ENCODE measurements at places on chromosomes 3 and 15. TPM values are rescaled to one million over a fixed set of nuclear protein-coding genes. Genes with fewer than 3 reads are reported as not detected.

The RNU5B-1 gene
- total RNA-seq: not detected

GRCh38 chr3:4985330-4986174 is 6.3 kb downstream of the BHLHE40 start:
- H3K4me1 ChIP-seq: peaks cover 71% of the 10 kb centered on the region
- peak overlapping the region; percentile 92 for H3K27ac ChIP-seq
- peak; percentile 59 for DNase-seq

- H3K36me3 ChIP-seq: peaks cover 38% of the 10 kb centered on the region
- H3K4me1 ChIP-seq: peaks cover 5% of the 10 kb centered on the region
- H3K27me3 ChIP-seq: no peaks in the 10 kb centered on the region
- DNase-seq: no peak
- no peak overlapping the region for H3K4me3 ChIP-seq
Observed at GRCh38 chr15:62027263-62027565, 33.0 kb downstream of the VPS13C start.

GRCh38 chr3:41356775-41357174 is 157.5 kb downstream of the CTNNB1 start:
- no peaks in the 10 kb centered on the region for H3K27me3 ChIP-seq
- DNase-seq: no peak
- no peak overlapping the region for H3K4me3 ChIP-seq
- no peaks in the 10 kb centered on the region for H3K36me3 ChIP-seq
- H3K4me1 ChIP-seq: no peaks in the 10 kb centered on the region
- H3K27ac ChIP-seq: no peak overlapping the region

DNA sequence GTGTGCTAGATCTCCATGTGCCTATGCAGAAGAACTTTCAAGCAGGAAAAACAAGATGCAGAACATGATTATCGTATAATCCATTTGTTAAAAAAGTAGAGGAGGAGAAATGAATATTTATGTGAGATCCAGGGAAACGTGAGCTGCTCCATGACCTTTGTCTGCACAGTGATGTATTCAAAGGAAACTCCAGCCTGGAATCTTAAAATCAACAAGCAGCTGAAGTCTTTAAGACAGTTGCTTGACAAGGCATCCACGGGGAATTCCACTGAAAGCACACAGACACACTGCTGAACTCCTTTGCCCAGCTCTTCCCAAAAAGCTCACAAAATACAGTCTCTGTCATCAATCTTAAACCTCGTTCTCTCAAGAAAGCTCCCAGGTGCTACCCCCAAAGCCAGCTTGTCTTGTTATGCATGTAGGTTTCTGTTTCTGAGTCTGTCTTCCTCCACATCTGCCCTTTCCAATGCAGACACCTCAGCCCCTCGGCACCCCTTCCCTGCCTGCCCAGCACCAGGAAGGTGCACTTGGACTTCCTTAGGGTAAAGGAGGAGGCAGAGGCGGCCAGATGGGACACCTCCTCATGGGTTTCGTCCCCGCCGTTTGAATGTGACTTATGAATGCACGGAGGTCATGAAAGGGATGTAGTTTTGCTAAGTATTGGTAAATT is 28.7 kb downstream of the LRRK1 start:
- H3K4me3 ChIP-seq: no peak overlapping the region
- H3K36me3 ChIP-seq: no peaks in the 10 kb centered on the region
- H3K27me3 ChIP-seq: peaks cover 30% of the 10 kb centered on the region
- DNase-seq: no peak
- H3K4me1 ChIP-seq: no peaks in the 10 kb centered on the region
- H3K27ac ChIP-seq: no peak overlapping the region

DNA sequence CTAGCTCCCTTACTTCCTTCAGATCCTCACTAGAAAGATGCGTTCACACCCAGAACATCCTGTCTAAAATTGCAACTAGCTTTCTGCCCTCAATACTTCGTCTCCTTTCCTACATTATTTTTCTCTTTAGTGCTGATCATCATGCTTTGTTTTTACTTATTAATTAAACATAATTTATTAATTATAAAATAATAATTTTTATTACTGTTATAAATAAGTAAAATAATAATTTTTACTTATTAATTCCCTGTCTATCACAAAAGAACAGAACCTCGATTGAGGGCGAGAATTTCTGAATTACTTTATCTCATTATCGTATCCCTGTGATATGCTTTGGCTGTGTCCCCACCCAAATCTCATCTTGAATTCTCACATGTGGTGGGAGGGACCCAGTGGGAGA is 41.3 kb downstream of the GOLIM4 start:
- H3K4me3 ChIP-seq: no peak overlapping the region
- no peaks in the 10 kb centered on the region for H3K4me1 ChIP-seq
- no peak overlapping the region for H3K27ac ChIP-seq
- no peaks in the 10 kb centered on the region for H3K36me3 ChIP-seq
- H3K27me3 ChIP-seq: peaks cover 12% of the 10 kb centered on the region
- DNase-seq: no peak

- no peaks in the 10 kb centered on the region for H3K27me3 ChIP-seq
- DNase-seq: no peak
- peaks cover 13% of the 10 kb centered on the region for H3K4me1 ChIP-seq
- peaks cover 8% of the 10 kb centered on the region for H3K36me3 ChIP-seq
Observed at GRCh38 chr3:66452303-66453011, 48.4 kb downstream of the LRIG1 start.

GRCh38 chr3:125356140-125357026 is 18.7 kb downstream of the ZNF148 start:
- peaks cover 32% of the 10 kb centered on the region for H3K36me3 ChIP-seq
- H3K4me3 ChIP-seq: peak overlapping the region; percentile 60
- peaks cover 32% of the 10 kb centered on the region for H3K4me1 ChIP-seq
